ENCODE measurements at places on chromosomes 2 and 18. TPM values are rescaled to one million over a fixed set of nuclear protein-coding genes. Genes with fewer than 3 reads are reported as not detected.

GRCh38 chr2:29293830-29294438, 178.7 kb downstream of the CLIP4 start:
- DNase-seq = no peak

DNA sequence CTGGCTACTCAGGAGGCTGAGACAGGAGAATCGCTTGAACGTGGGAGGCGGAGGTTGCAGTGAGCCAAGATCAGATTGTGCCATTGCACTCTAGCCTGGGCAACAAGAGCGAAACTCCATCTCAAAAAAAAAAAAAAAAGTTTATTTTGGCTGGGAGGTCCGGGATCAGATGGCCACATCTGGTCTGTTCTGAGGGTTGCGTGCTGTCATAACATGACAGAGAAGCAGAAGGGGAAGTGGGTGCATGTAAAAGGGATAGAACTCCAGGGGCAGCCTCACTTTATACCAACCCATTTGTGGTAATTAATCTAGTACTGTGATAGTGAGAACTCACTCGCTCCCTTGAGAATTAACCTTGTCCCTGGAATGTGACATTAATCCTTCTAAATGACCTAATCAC, 101.2 kb downstream of the PTPN4 start:
- DNase-seq = no peak

DNA sequence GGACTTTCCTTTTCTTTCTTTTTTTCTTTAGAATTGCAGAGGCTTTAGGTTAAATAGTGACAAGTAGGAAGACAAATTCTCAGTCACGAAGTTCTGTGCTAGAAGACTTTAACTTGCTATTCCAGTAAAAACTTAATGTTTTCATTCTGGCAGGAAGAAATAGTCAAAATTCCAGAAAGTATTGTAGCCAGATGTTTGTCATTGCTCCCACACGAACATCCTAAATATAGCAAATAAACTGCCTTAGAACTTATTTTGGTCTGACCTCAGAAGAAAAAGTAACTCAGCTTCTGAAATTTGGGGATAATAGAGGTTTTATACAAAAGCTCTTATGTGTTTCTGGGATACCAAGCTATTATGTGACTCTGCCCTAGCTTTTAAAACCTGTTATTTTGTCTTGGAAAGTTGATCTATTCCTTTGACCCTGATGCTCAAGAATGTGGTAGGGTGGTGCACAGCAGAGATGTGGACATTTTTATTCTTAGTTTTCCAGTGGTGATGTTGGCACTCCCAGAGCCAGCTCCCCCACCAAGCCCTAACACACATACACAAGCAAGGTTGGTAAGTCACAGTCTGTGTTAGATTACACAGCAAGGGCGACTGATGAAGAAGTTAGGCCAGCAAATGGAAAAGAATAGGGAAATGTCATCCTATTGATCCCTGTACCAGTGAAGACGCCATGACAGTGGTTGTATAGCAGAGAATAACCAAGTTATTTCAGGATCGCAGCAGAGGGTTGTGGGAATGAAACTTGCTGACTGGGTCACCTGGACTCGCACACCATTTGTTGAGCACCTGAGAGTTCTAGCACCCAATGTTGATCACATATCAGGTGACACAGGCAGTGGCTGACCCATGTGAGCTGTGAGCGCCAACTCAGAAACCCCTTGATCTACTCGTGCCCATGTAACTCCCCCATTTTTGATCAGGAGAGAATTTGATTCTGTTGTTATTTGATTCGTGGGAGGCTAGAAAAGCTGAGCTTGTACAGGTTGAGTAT, 23.7 kb downstream of the FARP2 start:
- no peak for DNase-seq

The EML6 gene
- 0.02 TPM for polyA plus RNA-seq

- no peak for DNase-seq
Measured at GRCh38 chr2:233799087-233799665, 21.0 kb downstream of the MROH2A start.

DNA sequence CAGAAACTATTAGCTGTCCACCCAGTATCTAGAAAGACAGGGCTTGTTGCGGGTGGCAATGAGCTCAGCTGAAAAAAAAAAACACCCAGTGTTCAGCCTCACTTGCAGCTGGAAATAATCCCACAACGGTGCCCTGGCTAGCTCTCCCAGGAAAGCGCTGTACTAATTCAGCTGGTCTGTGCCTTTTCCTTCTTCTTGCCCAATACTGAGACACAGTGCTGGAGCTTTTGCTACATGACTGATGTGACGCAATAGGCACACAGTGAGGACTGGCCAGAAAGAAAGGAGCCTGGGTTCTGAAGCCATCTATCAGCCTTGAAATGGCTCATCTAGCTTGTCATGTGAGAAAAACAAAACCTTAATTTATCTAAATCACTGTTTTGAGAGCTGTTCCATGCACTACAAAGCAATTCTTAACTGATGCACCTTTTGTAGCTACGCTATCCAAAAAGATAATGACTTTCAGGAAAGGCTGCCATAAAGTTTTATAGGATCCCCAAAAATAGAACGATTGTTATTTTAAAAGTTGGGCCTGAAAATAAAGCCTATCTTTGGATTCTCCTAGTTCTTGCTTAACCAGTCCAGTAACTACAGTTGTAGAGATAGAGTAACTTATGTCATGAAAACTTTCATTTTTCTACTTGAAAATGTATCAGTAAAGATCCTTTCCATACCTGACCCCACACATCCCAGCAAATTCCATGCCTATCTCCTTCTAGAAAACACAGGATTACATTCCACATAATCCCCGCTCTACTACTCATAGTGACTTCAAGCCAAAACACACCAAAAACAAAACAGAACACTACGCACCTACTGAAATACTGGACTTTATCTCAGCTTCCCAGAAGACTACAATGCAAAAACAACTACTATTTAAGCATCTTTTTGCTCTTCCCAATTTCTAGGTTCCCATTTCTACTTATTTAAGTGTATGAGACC, 15.9 kb downstream of the KIDINS220 start:
- no peak for DNase-seq

DNA sequence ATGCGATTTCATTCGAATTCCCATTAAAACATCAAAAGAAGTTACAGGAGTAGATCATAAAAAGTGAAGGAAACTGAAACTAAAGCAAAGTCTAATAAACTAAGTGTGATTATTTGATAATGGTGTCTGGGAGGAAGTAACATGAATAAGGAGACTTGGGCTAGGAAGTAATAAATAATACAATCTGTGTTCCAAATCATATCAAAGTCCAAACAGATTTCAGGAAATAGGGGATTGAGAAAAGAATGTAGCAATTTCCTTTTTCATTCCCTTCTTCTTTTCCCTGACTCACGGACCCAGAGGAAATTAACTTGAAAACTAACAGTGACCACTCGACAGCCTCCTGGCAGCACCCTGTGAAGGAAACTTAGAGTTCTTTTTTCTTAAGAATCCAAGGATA, 758.4 kb upstream of the GCFC2 start:
- DNase-seq = no peak
